Psoas muscle (tissue), 8 donors: ENCODE measurements at places on chromosomes 16 and 17. TPM values are rescaled to one million over a fixed set of nuclear protein-coding genes. Genes with fewer than 3 reads are reported as not detected.

Gene ZKSCAN2
- 1.4 TPM for polyA plus RNA-seq

Gene ATXN1L
- polyA plus RNA-seq = 5.9 TPM

- no peak for DNase-seq
Observed at GRCh38 chr16:74635303-74635702, 28.4 kb upstream of the GLG1 start.

GRCh38 chr17:4007346-4008081, 43.3 kb upstream of the ATP2A3 start:
- no peak for DNase-seq
